NAMALWA (cell line): ENCODE measurements at places on chromosomes 12 and 14.

DNA sequence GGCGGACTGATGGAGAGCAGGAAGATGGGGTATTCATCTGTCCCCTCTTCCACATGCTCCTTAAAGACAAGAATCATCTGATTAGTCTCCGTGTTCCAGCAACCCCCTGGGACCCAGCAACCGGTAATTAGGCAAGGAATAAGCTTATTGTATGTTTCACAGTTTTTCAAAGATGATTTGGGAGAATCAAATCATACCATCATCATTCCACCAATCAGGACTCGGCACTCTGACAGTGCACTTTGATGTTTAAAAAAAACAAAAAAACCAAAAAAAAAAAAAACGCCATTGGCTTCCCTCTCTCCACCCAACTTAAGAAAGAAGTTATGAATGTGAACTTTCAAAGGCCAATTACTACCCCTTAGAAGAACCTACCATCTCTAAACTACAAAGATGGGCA lies 1.3 kb upstream of the DYNC1H1 start:
- DNase-seq = no peak

DNA sequence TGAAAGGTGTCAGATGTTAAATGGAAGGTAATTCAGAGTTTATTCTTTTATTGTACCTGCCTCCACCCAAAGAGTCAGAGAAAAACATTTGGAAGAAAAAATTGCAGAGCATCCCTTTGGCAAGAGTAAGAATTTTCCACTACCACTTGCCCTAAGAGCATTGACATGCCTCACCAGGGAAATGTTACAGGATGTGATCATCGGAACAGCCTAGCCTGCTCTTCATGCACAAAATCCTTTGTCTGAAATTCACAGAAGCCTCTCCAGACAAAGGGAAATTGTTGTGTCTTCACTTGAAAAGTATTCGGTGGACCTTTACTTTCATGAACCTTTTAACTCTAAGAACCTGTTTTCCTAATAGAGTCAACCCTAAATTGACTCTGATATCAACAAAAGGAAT lies 36.9 kb downstream of the ATP2A2 start:
- DNase-seq = no peak

DNA sequence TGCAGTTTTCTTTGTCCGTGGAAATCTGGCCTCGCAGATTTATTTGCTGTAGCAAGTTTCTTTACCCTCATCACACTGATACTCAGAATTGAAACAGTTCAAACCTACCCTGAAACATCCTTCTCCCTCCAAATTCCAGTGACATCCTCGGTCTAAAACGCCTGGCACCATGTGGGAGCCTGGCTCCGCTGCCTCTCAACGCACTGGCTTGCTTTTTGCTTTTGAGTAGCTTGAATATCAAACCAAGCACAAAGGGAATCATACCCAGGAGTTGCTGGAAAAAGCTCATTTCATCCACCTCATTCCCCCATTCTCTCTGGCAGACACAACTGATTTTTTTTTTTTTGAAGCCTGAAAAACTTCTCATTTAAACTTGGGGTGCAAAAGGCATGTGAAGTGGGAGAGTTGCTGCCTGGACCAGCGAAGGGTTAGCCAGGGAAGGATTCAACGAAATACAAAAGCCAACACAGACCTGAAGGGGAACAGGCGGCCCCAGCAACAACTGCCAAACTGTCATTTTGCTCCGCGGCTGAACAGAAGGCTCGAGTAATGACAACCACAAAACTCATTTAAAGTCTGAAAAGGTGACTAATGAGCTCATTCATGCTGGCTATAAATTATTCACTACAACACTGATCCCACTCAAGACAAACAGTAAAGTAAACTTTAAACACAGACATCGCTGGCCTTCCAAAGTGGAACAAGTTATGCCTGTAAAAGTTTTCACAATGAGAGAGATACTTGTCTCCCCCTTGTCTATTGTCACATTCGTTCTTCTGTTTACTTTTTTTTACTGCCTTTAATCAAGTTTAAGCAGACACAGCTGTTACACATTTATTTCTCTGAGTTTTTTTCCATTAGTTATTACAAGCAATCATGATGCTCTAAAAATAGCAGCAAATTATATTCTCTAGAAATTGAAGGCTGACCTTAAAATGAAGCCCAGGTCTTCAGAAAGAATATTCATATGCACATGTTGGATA lies 12.5 kb upstream of the FOXN3 start:
- peak; percentile 36 for DNase-seq

GRCh38 chr12:64510667-64511066 lies 58.7 kb downstream of the TBK1 start:
- no peak for DNase-seq

- no peak for DNase-seq
These were observed 146.7 kb downstream of the DYRK2 start for GRCh38 chr12:67795236-67795635.

DNA sequence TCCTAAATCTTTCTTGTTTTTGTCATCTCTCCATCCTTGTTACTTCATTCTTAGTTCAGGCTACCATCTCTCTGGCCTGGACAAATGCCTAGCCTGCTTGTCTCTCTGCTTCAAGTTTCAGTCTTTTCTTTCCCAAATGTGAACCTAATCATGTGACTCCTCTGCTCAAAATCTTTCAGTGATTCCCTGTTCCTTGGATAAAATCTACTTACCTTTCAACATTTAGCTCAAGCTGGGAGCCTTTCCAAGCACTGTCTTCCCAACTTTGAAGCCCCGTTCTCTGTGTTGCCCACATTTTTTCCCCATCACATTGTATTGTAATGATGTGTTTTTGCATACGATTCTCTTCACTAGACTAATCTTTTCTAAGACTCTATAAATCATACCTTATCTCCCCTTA lies 24.7 kb downstream of the SLC7A8 start:
- DNase-seq = no peak

- DNase-seq = no peak
These were observed 127.8 kb downstream of the GCH1 start for GRCh38 chr14:54774824-54775223.

- DNase-seq = no peak
These were observed 9.3 kb downstream of the ZNF410 start for GRCh38 chr14:73895939-73896338.

DNA sequence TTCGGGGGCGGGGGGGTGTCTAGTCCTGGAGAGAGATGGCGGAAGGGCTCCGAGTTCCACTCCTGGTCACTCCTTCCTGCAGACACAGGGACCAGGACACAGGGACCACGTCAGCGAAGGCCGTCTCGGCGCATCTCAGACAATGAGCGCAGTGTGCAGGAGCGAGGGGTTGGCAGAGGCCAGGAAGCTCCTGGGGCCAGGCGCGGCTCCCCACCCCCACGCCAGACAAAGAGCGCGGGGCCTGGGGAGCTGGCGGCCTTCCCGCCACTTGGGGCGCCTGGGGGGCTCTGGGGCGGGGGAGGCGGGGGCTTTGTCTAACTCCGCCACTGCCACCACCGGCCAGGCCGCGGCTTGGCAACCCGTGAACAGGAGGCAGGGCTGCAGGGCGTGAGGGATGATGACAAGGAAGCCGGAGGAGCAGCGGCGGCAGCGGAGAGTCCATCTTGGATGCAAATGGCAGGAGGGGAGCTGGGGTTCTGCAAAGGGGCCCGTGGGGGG lies 2.2 kb downstream of the CDK2AP1 start:
- DNase-seq = peak; percentile 62

- DNase-seq = no peak
These were observed 16.4 kb downstream of the DAO start for GRCh38 chr12:108896336-108896735.
